NCI-H187 treated with DMSO at 0.1 percent for 48 hours (cell line): ENCODE measurements at places on chromosomes 5 and 9.

GRCh38 chr9:101440714-101441230 is 5.2 kb upstream of the ALDOB start:
- no peak for DNase-seq

DNA sequence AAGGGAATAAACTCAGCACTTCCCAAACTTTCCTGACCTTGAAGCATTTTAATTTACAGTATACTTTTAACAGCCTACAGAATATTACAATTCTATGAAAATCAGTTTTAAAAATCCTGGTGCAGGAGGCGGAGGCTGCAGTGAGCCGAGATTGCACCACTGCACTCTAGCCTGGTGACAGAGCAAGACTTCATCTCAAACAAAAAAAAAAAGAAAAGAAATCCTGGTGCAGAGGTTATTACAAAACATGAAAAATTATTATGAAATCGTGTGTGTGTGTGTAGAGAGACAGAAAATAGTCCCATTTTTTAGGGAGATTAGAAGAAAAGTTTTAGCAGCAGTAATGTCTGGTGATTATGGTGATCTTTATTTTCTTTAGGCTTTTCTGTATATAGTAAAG is 26.9 kb downstream of the GOLPH3 start:
- no peak for DNase-seq

GRCh38 chr5:160310140-160310539 is 2.2 kb downstream of the CCNJL start:
- no peak for DNase-seq

DNA sequence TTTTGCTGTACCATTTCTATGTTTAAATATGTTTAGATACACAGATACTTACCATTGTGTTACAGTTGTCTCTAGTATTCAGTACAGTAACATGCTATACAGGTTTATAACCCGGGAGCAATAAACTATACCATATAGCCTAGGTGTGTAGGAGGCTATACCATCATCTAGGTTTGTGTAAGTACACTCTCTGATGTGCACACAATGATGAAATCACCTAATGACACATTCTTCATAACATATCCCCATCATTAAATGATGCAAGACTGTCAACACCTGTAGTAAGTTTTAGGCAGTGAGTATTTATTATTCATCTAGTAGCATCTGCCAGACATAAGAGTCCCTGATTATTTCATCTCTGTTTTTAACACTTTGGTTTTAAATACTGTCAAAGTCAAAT is 7.3 kb upstream of the DHFR start:
- DNase-seq, result no peak

DNA sequence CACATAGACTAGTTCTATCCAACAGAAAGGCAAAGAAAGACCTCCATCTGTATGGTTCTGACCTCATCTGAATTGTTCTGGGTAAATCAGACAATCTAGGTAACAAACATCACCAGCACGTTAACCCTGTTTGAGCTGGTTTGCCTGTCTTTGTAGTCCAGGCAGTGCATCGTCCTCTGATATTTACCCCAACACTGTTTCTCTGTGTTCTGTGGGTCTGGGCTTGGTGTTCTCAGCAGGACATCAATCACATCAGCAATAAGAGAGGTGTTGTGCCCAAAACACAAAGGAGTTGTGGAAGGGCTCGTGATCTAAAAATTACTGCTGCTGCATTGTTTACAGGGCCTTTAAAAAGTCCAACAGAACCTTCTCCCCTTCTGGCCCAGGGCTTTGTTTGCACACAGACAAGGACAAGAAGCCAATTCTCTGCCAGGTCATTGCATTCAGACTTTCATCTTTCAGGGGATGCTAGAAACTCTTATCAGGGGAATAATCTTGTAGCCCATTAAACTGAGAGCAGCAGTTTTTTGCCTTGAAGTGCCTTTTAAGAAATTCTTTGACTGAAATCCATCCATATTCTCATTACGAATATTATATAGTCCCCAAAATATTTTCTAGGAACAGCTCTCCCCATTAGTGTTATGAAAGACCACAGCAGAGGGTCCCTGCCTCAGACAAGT is 30.5 kb upstream of the MAP1B start:
- no peak for DNase-seq

- no peak for DNase-seq
Measured at GRCh38 chr5:30099634-30100033, 1093.9 kb upstream of the CDH6 start.

DNA sequence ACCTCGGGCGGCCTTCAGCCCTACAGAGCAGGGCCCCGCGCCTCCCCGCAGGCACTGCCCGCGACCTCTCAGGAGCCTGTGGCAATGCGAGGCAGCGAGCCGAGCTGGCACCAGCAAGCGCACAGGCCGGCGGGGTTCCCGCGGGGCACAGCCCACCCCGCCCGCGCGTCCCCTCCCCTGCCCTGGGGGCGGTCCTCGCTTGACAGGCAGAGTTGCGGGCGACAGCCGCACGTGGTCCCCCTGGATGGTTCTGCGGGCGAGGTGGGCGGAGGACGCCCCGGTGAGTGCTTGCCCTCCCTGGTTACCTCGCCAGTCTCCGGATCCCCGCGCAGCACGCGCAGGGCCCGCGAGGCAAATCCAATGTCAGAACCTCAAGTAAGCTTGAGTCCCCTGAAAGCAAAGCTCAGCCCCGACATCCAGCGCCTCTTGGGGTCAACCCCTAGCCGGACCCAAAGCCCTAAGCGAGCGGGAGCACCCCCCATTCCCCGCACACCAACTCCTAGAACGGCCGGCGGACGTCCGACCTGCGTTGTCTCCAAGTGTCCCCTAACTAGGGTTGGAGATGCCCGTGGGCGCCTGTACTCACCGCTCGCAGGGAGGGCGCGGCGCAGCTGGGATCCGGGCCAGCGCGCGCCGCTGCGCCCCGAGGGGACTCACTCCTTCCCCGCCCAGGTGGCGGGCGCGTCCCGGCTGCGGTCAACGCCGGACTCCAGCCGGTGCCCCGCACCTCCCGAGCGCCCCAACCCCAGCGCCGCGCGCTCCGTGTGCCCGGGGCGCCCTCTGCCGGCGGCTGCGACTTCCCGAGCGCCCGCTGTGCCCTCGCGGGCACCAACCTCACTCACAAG is at the start of gene DRD1:
Gene DRD1, minus strand, starts transcription at position 123 of the 845 bp plus-strand sequence. CDS start 1,083 bp downstream, outside the sequence.
- DNase-seq, result no peak

DNA sequence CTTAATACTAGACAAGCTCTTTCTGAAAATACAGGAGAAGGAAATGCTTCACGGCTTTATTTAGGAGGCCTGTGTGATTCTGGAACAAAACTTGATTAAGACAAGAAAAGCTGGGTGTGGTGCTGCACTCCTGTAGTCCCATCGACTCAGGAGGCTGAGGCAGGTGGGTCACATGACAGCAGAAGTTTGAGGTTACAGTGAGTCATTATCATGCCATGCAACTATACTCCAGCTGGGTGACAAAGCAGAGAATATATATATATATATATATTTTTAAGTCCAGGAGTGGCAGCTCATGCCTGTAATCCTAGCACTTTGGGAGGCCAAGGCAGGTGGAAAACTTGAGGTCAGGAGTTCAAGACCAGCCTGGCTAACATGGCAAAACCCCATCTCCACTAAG is 33.1 kb upstream of the SPIN1 start:
- DNase-seq, result no peak

- DNase-seq, result no peak
Measured at GRCh38 chr9:99967457-99967856, 61.0 kb downstream of the STX17 start.

DNA sequence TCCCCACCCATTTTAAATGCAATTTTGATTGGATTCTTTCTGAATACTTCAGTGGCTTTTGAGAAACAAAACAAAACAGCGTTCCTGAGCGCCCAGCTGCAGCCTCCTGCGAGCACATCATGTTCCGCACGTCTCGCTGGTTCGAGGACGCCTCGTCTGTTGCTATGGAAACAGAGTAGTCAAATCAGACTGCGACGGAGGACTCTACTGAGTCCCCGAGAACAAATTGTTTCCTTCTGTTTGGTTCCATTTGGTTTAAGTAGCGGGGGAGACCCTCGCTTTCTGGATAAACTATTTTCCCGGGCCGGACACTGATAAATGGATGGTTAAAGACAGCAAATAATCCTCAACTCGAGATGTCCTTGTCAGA is 69.0 kb downstream of the SLC28A3 start:
- no peak for DNase-seq

- no peak for DNase-seq
Measured at GRCh38 chr5:113375480-113376060, 59.2 kb downstream of the TSSK1B start.

DNA sequence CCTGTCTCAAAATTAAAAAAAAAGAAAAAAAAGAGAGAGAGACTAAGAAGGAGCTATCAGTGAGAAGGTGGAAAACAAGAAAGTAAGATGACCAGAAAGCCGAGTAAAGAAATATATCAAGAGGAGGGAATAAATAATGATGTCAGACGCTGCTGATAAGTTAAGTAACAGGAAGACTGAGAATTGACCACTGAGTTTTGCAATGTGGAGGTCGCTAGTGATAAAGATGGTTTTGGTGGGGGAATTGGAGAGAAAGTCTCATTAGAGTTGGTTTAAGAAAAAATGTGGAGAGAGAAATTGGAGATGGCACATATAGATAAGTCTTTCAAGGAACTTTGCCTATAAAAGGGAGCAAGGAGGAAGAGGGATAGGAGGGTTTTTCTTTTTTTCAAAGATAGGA is 91.9 kb downstream of the RAD23B start:
- DNase-seq, result no peak

- DNase-seq, result no peak
Measured at GRCh38 chr5:134133188-134133994, 18.9 kb downstream of the TCF7 start.

GRCh38 chr5:67435032-67435431 is 238.4 kb upstream of the CD180 start:
- DNase-seq, result no peak

- DNase-seq, result no peak
Measured at GRCh38 chr9:100879884-100880283, 148.6 kb upstream of the PLPPR1 start.

DNA sequence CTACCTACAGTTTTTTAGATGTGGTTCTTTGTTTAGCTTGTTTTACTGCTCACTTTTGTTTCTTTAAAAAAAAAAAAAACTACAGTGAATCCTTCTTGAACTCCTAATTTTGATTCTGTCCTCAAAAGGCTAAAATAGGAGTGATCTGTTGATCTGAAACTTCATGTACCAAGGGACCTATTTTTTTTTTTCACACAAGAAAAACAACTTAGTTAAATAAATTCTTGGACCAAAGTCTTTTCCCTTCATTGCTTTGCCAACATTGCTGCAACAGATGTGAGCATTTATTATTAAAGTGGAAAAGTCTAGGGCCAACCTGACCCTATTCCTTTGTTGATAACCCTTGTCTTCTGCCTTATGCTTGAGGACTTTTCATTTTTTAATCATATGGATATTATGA is 236.8 kb downstream of the ARHGEF28 start:
- DNase-seq, result no peak

- no peak for DNase-seq
Measured at GRCh38 chr5:126855266-126855665, 78.3 kb downstream of the LMNB1 start.

- no peak for DNase-seq
Measured at GRCh38 chr5:178547753-178548415, 42.3 kb downstream of the COL23A1 start.

- DNase-seq, result no peak
Measured at GRCh38 chr9:134737842-134738580, 96.4 kb downstream of the COL5A1 start.

GRCh38 chr9:109632817-109633216 is 134.7 kb upstream of the PTPN3 start:
- no peak for DNase-seq

GRCh38 chr5:14178671-14179211 is 35.6 kb downstream of the TRIO start:
- DNase-seq, result no peak

DNA sequence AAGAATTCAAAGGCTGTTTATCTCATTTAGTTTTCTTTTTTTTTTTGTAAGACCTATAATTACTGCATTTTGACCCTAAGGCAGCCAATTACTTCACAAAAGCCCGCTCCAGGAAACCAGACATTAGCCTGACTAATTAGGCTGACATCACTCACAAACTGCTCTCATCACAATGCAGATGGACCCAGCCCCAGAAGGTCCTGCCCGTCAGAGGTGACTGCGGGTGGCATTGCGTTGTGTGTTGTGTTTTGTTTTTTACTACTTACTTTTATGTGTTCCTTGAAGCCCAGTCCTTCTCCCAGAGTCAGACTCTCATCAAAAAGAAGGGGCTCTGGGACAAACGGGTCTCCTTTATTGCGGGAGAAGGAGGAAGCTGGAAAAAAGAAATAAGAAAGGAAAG is 172.2 kb downstream of the HSD17B3 start:
- DNase-seq, result no peak

DNA sequence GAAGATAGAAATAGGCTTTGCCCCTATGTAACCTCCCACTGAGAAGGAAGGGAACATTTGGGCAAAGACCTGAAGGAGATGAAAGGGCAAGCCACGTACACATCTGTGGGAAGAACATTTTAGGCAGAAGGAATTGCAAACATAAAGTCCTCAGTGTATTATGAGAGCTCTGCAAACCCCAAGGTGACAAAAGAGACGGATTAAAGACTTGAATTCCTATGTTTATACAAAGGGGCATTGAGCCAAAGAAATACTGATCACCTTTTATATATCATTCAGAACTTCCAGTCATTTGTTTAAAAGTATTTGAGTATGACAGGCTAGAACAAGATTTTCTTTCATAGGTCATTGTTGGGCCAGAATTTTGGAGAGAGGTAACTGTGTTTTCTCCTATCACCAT is 90.2 kb upstream of the ATG10 start:
- DNase-seq, result no peak

DNA sequence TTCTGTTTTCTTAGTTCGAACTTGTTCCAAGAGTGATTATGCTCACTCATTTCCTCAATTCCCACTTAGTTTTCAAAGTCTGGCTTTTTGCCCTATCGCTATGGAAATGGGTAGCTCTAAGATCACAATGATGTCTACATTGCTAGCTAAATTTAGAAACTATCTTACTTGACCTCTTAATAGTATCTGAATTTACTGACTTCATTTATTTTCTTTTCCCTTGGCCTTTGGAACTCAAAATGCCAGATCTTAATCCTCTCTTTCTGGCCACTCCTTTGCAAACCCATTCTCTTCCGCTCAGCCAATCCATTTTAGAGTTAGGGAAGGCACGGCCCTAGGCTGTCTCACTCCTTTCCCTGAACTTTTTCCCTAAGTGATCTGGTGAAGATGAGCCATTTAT is 137.0 kb downstream of the FER start:
- DNase-seq, result no peak

GRCh38 chr5:127858116-127858784 is 155.1 kb downstream of the CCDC192 start:
- no peak for DNase-seq
